A549 treated with dexamethasone at 1 μM for 4 hours (cell line): ENCODE measurements at places on chromosomes 3 and 15. TPM values are rescaled to one million over a fixed set of nuclear protein-coding genes. Genes with fewer than 3 reads are reported as not detected.

Gene CCR9
- 0.08 TPM in 1 of 5 replicates, not detected in the others for total RNA-seq

Gene SI
- total RNA-seq: not detected in 5 replicates

Gene GOLGA8G
- total RNA-seq: not detected in 5 replicates

Gene HTD2
- total RNA-seq: 6.4 to 7.4 TPM (median 6.9 TPM) in 5 replicates

Gene CHST13
- total RNA-seq: 0.59 to 0.88 TPM (median 0.63 TPM) in 5 replicates
